CD4-positive, alpha-beta T cell treated with Interleukin-6 for 4 hours (primary cell): ENCODE measurements at places on chromosomes 2 and 18.

DNA sequence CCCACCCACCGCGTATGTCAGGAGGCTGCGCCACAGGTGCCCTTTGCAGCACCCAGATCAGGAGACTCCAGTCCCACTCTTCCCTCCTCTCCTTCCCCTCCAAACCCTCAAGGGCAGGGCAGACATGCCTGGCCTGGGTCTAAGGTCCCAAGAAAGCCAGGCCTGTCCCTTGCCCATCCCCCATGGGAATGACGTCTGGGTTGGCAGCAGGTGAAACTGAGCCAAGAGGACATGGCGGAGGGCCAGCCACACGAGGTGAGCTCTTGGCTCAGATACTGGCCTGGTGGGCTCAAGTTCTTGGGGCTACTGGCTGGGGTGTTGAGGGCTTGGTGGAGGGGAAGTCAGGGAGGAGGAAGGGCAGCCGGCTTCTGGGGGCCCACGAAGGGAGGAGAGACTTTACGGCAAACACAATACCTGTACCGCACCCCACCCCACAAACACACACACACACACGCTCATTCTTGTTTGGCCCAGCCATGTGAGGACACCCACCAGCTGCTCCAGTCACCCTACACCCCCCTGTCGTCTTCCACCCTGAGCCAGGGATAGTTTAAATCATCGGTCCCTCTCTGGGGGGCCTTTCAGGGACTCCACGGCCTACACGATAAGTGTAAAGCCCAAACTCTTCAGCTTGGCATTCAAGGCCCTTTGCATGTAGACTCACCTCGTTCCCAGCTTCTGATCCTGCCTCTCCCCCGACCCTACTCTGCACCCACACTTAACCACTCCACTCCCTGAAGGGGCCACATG is 24.1 kb upstream of the TNS1 start:
- no peak for DNase-seq

GRCh38 chr18:23243178-23243577 is 107.9 kb downstream of the CABLES1 start:
- no peak for DNase-seq

GRCh38 chr2:188047735-188048134 is 243.9 kb upstream of the GULP1 start:
- no peak for DNase-seq

- no peak for DNase-seq
Observed at GRCh38 chr2:200662727-200663126, 76.9 kb downstream of the AOX1 start.

DNA sequence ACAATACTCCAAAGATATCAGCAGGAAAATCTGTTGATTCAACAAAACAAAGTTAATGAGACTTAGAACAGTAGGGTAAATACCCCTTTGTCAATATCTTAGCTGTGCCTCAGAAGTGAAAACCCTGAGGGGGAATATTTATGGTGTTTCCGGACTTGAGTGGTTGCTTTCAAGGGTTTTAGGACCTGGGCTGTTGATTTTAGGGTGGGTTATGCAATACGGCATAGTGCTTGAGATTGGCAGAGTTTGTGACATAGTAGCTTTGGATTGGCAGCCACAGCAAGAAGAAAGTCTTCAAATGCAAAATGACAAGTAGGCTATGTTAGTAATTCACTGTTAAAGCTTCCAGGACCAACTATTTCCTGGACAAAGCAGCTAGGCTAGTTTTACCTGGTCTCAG is 826.3 kb upstream of the CDH2 start:
- DNase-seq = no peak

GRCh38 chr2:88452980-88453582 is 588 bp upstream of the FOXI3 start:
- DNase-seq = no peak

GRCh38 chr2:218125626-218126080 is at the start of gene CXCR2:
Gene CXCR2, plus strand, starts transcription at chr2:218126028. Its CDS starts 8,774 bp downstream, at chr2:218134802.
- no peak for DNase-seq
